ENCODE measurements at places on chromosomes 1 and 21.

GRCh38 chr1:27656157-27656893 lies 15.7 kb downstream of the IFI6 start:
- ATAC-seq, result peak; percentile 44

DNA sequence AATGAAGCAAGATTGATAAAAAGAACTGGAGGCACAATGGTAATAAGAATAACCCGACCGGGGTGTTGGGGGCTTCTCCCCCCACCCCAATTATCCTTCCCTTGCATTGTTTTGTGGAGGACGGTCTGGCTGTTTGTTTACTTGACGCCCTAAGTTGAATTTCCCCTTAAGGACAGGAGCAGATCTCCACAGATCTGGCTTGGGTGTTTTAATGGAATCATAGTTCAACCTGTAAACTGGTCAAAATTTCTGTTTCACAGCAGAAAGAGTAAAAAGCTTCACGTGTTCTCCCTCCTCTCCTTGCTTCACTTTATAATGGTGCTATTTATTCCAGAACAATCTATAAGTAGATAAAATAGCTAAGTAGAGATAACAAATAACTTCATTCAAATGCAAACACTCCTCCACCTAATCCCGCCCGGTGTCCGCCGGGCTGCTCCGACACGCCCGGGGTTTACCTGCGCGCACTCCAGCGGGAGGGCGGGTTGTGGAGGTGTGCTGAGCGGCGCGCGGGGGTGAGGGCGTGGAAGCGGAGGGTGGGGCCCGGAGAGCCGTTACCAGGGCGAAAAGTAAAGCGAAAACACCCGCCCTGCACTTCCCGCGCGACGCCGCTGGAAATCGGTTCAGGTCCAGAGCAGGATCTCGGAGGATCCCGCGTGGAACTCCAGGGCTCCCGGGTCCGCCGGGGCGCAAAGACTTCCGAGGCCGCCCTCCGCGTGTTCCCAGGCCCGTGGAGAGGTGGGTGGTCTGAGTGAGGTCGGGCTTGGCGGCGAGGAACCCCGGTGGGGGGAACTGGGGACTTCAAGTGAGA lies 2.0 kb upstream of the ATF3 start:
- ATAC-seq, result no peak

- no peak for ATAC-seq
Measured at GRCh38 chr1:104648269-104648691, 898.6 kb downstream of the AMY1C start.

GRCh38 chr21:45972716-45973474 lies 8.7 kb upstream of the COL6A1 start:
- peak; percentile 38 for ATAC-seq

- ATAC-seq, result no peak
Measured at GRCh38 chr21:45138199-45139002, 64.0 kb downstream of the ADARB1 start.

DNA sequence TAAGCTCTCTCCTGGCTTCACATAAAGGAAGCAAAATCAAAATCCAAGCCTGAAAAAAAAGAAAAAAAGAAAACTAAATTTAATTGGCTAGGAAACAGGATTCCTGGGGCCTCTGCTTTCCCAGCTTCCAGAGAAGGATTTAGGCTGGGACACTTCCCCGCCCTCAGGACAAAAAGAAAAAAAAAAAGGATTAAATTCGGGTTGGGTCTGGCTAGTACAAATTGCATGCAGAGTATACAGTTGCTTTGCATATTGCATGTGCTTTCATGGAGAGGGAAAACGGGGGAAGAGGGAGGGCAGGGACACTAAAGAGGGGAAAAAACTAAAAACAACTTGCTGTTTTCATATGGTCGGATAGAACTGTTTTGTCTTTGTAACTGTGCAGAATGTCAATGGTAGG lies 42.7 kb downstream of the OLIG1 start:
- no peak for ATAC-seq
